LHCN-M2 (cell line): ENCODE measurements at places on chromosomes 6 and 20. TPM values are rescaled to one million over a fixed set of nuclear protein-coding genes. Genes with fewer than 3 reads are reported as not detected.

Gene SYCP2
- 0.40 and 0.71 TPM in 2 replicates for total RNA-seq

Gene APMAP
- total RNA-seq, result 126 and 127 TPM in 2 replicates

Gene GHRH
- total RNA-seq, result not detected in 2 replicates

Gene B3GALT4
- 0.06 and 0.19 TPM in 2 replicates for total RNA-seq

Gene GINM1
- 47.9 and 54.2 TPM in 2 replicates for total RNA-seq

Gene MRPL2
- total RNA-seq, result 11.5 and 19.4 TPM in 2 replicates

Gene RTF2
- total RNA-seq, result 77.2 and 81.4 TPM in 2 replicates

Gene LAMA5
- 7.2 and 29.2 TPM in 2 replicates for total RNA-seq

Gene FAXC
- total RNA-seq, result 0.90 and 2.9 TPM in 2 replicates

Gene BAK1
- 18.5 and 19.3 TPM in 2 replicates for total RNA-seq

Gene ESF1
- 15.8 and 16.0 TPM in 2 replicates for total RNA-seq

Gene UBD
- not detected in 2 replicates for total RNA-seq

Gene AGER
- 0.45 and 0.80 TPM in 2 replicates for total RNA-seq

Gene MDFI
- 0.23 TPM in 1 of 2 replicates, not detected in the other for total RNA-seq

Gene TSHZ2
- not detected in 2 replicates for total RNA-seq
